NCI-H187 (cell line): ENCODE measurements at places on chromosomes 11 and 22.

- no peak for DNase-seq
Measured at GRCh38 chr11:67398661-67399563, 2.7 kb downstream of the PPP1CA start.

GRCh38 chr11:10749476-10749875 lies 1.6 kb upstream of the CTR9 start:
- DNase-seq: no peak

- no peak for DNase-seq
Measured at GRCh38 chr11:34382532-34383276, 24.9 kb upstream of the ABTB2 start.

DNA sequence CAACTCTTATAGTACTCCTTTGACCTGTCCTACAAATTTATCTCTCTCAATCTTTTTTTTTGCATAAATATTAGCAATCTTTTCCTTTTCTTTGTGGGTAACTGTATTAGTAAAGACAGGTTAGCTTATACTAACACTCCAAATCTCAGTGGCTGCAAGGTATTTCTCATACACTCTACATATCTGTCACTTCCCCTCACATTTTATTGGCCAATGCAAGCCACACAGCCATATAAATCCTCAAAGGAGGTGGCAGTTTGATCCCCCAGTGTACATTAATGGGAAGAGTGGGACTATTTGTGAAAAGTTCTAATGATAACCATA lies 42.6 kb upstream of the EED start:
- DNase-seq: no peak

DNA sequence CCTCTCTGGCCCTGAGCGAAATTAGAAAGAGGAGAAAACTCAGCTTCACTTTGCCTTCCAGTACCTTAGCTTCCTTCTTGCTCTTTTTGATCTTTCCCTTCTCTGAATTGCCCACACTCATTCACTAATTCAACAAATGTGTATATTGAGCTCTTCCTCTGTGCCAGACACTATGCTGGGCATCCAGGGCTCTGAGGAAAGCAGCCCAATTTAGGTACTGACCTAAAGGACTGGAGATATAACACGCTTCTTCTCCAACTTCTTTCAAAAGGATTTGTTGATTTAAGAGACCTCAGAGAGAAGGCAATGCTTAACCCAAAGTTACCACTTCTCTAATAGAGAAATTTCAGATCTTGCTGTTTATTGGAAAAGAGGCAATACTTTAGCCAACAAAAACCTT lies 103.6 kb downstream of the TMPRSS5 start:
- DNase-seq: no peak

DNA sequence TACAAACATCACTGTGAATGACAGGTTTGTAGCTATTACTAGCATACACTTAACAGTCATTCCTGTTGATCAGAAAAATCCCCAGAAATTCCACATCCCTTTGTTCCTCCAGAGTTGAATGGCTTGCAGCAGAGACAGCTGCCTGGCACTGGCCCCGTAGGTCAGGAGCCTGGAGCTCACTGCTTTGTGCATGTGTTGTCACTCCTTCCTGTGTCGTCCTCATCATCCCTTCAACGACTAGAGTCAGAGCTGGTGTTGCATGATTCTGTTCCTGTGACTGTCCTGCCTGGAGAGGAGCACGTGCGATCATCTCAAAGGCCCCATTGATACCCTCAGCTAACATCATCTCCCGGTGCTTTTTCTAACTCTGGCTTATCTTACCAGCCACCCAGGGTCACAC lies 58.3 kb downstream of the LDLRAD3 start:
- no peak for DNase-seq

GRCh38 chr11:103358251-103358650 lies 249.0 kb downstream of the DYNC2H1 start:
- no peak for DNase-seq
